ENCODE measurements at places on chromosomes 2 and 18.

- H3K27me3 ChIP-seq: no peaks in the 10 kb centered on the region
- DNase-seq: no peak
- H3K27ac ChIP-seq: peak overlapping the region; percentile 19
- no peaks in the 10 kb centered on the region for H3K36me3 ChIP-seq
- H3K4me3 ChIP-seq: no peak overlapping the region
Observed at GRCh38 chr2:27747827-27748352, 23.6 kb upstream of the MRPL33 start.

- no peaks in the 10 kb centered on the region for H3K27me3 ChIP-seq
- H3K4me3 ChIP-seq: no peak overlapping the region
- H3K27ac ChIP-seq: no peak overlapping the region
- DNase-seq: no peak
- H3K4me1 ChIP-seq: no peaks in the 10 kb centered on the region
Observed at GRCh38 chr2:149747456-149747855, 159.9 kb upstream of the MMADHC start.

DNA sequence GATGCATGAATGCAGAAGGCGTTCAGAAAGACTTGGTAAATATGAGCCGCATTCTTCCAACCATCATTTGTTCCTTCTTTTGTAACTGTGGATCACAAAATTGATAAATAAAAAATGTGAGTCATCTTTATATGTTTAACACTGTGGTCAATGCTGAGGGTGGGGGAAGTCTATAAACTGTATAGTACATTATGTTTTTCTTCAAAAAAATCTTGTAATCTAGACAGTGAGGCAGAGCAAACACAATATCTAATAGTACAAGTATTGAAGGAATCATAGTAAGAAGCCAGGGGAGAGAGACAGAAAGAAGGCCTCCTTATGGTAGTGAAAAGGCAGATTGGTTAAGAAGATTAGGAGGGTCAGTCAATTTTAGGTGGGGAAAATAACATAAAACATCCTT is 30.7 kb upstream of the CALCRL start:
- no peak overlapping the region for H3K4me3 ChIP-seq
- no peaks in the 10 kb centered on the region for H3K27me3 ChIP-seq
- H3K4me1 ChIP-seq: peaks cover 6% of the 10 kb centered on the region
- H3K27ac ChIP-seq: no peak overlapping the region

- H3K4me3 ChIP-seq: peak overlapping the region; percentile 73
- peaks cover 3% of the 10 kb centered on the region for H3K4me1 ChIP-seq
- H3K27me3 ChIP-seq: no peaks in the 10 kb centered on the region
- H3K27ac ChIP-seq: peak overlapping the region; percentile 77
Observed at GRCh38 chr18:55477860-55478581, 110.0 kb downstream of the TCF4 start.

DNA sequence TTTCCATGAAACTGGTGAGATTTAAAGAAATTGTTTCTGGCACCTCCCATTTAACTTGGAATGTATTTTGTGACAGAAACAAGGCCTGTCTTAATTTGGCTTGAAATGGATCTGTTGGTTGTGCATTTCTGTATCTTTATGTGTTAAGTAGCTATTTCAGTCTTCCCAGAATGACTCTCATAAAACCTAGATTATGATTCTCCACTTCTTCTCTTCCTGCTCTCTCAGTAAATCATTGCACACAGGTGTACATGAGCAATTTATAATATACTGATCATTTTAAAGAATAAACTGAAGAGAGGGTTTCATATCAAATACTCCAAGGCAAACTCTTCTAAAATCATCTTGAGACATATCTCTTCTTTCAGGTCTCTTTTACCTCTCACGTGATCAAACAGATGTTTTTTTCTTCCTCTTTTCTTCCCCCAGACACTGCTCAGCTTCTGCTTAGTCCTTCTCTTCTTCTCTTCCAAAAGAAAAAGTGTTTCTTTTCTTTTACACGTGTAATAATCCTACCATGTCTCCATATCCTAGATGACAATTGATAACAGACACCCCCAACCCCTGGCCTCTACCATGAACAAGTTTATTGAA is 112.0 kb downstream of the PPP1R1C start:
- H3K27me3 ChIP-seq: no peaks in the 10 kb centered on the region
- no peaks in the 10 kb centered on the region for H3K4me1 ChIP-seq
- no peak overlapping the region for H3K4me3 ChIP-seq
- no peak overlapping the region for H3K27ac ChIP-seq
- H3K36me3 ChIP-seq: no peaks in the 10 kb centered on the region

DNA sequence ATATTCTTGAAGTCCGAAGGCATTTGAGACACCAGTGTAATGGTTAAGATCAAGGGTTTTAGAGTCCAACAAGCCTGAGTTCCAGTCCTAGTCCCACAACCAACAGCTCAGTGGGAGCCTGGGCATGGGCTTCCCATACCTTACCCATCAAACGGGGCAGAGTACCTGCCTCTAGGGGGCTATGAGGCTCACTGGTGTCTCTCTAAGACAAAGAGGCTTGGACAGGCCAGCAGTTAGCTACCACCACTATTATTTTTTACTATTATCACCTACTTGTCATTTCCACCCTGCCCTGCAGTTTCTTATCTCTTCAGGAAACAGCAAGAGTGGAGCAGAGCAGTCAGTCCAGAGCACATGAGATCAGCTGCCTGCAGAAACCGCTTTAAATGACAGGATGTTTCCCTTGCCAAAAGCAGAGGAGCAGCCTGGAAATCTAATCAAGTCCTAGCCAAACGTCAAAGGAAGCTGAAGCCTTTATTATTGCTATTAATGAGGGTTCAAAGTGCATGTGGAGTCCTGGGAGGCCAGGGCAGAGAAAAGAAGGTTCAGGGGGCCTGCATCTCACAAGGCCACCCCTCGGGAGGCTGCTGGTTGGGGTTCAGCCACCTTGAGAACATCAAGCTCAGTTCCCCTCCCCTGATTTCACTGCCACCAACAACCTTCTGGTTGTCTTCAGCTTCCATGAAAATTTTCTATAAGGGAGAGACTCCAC is 66.6 kb downstream of the STPG4 start:
- peaks cover 18% of the 10 kb centered on the region for H3K4me1 ChIP-seq
- H3K36me3 ChIP-seq: no peaks in the 10 kb centered on the region
- H3K27me3 ChIP-seq: no peaks in the 10 kb centered on the region
- DNase-seq: no peak
- H3K4me3 ChIP-seq: no peak overlapping the region

DNA sequence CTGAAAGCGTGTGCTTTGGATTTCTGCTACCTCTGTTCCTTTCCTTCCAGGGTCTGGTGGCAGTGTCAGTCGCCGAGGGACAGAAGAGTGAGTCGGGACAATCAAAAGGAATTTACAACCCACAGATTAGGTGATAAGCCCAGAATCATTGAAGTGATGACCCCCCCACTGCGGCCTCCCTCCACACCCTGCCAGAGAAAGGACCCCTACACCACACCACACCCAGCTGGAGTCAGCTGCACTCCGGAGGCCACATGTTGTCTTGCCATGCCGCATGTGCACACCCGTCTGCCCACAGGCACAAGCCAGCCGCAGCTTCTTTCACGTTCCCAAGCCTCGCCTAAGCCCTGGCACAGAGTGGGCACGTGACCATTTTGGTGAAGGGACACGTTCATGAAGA is 366.8 kb upstream of the SALL3 start:
- no peak overlapping the region for H3K4me3 ChIP-seq
- no peaks in the 10 kb centered on the region for H3K27me3 ChIP-seq
- H3K36me3 ChIP-seq: no peaks in the 10 kb centered on the region
- no peaks in the 10 kb centered on the region for H3K4me1 ChIP-seq
- H3K27ac ChIP-seq: no peak overlapping the region
- no peak for DNase-seq

DNA sequence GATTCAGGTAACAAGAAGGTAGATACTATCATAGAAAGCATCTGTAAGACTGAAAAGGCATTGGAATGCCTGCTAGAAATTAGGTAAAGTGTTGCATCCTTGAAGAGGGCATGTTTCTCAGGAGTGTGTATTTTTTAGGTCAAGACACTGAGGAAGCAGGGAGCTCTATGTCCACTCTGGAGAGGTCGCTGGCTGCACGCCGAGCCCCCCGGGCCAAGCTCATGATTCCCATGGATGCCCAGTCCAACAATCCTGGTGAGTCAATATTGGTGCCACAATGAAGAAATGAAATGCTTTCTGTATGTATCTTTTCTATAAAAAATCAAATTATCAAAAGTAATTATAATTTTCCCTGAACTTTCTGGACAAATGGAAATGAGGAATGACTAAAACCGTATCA is 756.7 kb downstream of the MBD2 start:
- no peaks in the 10 kb centered on the region for H3K27me3 ChIP-seq
- no peaks in the 10 kb centered on the region for H3K36me3 ChIP-seq
- H3K4me3 ChIP-seq: no peak overlapping the region
- H3K27ac ChIP-seq: no peak overlapping the region

DNA sequence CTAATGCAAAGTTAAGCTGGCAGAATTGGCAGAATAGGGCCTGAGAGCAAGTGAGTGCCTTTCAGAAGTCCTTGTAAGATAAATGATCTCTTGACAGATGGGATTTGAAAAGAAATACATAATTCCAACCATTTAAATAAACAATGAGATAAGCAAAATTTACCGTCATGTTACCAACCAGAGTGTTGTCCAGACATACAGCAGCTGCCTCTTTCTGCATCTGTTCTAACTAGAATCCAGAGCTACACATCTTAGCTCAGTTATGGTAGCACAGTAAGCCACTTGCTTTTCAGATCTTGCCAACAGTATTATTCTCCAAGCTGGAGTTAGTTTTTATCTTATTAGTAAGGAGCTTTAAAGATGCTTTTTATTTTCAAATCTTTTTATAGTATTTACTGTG is 179.6 kb downstream of the BARD1 start:
- no peak overlapping the region for H3K4me3 ChIP-seq
- no peak overlapping the region for H3K27ac ChIP-seq
- no peaks in the 10 kb centered on the region for H3K36me3 ChIP-seq
- no peaks in the 10 kb centered on the region for H3K4me1 ChIP-seq
- no peak for DNase-seq

GRCh38 chr2:150931451-150931850 is 330.2 kb downstream of the RBM43 start:
- no peak overlapping the region for H3K27ac ChIP-seq
- H3K4me3 ChIP-seq: no peak overlapping the region
- no peaks in the 10 kb centered on the region for H3K36me3 ChIP-seq
- H3K4me1 ChIP-seq: no peaks in the 10 kb centered on the region

All from thoracic aorta (tissue), 2 donors.